ENCODE measurements at places on chromosomes 7 and 10.

DNA sequence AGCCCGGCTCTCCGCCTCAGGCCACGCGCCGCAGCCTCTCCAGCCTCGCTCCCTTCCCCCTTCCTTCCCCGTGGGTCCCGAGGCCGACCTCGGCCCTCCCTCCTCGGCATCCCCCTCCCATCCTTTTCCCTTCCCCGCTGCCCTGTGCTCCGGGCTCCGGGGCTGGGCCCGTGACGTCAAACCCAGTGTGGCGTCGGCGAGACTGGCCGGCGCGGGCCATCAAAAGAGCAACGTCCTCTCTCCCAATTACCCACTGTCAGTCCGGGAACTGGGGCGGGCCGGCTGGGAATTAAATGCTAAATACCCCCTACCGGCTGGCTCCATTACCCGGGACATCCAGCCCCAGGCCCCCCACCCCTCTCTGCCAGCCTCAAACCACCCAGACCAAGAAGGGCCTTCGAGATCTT is 2.6 kb upstream of the GATA3 start:
- no peak for DNase-seq

- no peak for DNase-seq
These were observed 154.3 kb downstream of the ZNF365 start for GRCh38 chr10:62528441-62528840.

DNA sequence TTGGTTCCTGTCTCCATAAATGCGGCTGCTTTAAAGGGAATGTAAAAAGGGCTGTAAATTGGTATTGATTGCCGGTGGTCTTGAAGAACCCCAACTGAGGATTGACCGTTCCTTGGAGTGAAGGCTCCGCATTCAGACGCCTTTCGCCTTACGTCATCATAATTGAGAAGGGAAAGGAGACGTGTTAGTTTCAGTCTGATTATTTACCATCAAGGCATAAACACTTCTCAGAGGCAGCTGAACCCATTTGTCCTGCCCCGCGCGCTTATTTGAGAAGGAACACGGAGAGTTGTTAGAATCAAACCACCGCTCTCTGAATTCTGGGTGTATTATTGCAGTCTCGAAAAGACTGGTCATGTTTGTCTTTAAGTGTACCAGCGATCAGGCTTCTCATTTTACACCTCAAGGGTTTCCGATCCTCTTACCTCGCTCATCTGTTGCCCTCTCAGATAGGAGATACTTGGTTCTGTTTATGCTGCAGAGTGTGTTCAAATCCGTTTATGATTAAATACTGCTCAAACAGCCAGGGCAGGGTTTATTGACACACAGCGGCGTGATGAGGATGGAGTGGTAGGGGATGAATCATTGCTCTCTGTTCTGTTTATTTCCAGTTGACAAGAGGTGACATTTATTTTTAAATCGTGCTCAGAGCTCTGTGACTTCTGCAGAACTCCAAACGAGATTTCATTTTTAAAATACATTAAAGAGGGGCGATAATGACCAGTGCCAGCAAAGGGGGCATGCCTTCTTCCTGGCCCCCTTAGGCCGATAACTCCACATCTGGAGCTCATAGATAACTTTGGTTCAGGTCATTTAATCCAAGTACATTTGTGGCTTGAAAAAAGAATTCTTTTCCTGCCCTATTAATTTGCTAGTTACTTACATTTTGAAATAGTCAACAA is 30.4 kb downstream of the FOXK1 start:
- DNase-seq, result peak; percentile 56

GRCh38 chr7:94941844-94942632 is 34.6 kb downstream of the PPP1R9A start:
- DNase-seq, result no peak

DNA sequence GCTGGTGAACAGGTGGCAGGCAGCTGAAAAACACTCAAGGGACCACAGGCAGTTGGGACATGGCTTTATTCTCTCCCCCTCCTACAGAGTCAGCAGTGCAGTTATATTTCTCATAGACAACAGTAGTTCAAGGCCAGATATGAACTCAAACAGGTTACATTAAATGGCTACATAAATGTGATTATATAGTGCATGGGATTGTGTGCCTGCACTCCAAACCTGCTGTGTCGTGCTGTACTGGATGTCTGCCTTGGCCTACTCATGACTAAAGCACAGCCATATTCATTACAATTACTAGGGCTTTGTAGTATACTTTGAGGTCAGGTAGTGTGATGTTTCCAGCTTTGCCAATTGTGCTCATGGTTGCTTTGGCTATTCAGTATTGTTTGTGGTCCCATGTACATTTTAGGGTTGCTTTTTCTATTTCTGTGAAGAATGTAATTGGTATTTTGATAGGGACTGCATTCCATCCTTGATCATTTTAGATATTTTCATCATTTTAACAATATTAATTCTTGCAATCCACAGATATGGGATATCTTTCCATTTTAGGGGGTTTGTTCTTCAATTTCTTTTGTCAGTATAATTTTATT is 393.6 kb downstream of the CNTNAP2 start:
- no peak for DNase-seq

- no peak for DNase-seq
These were observed 164.4 kb upstream of the NAMPT start for GRCh38 chr7:106448992-106449859.

DNA sequence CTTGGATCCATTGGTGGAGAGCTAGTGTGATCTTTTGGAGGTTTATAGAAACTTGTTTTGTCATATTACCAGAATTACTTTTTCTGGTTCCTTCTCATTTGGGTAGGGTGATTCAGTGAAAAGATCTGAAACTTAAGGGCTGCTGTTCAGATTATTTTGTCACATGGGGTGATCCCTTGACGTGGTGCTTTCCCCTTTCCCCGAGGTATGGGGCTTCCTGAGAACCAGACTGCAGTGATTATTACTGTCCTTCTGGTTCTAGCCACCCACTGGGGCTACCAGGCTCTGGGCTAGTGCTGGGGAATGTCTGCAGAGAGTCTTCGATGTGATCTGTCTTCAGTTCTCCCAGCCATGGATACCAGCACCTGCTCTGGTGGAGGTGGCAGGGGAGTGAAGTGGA is 1030.0 kb downstream of the GRM8 start:
- DNase-seq, result no peak

DNA sequence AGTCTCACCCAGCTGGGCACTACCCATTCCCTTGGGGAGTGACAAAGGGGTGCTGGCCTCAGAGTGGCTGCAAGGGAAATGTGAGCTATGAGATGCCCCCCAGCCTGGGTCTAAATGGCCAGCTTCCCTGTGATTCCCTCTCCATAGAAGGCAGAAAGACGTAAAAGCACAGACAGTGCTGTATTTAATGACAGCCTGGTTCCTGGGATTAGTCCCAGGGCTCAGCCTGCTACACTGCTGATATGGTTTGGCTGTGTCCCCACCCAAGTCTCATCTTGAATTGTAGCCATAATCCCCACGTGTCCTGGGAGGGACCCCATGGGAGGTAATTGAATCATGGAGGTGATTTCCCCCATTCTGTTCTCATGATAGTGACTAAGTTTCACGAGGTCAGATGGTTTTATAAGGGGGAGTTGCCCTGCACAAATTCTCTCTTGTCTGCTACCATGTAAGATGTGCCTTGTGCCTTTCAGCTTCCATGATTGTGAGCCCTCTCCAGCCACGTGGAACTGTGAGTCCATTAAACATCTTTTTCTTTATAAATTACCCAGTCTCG is 23.9 kb upstream of the CALN1 start:
- DNase-seq, result no peak

GRCh38 chr7:84113906-84114850 is 80.4 kb downstream of the SEMA3A start:
- DNase-seq, result no peak

- no peak for DNase-seq
These were observed 21.3 kb upstream of the KPNA7 start for GRCh38 chr7:99229234-99229633.

Measured in NCI-H1092 (cell line).